ENCODE measurements at places on chromosomes 7 and 10.
A peak's percentile ranks its signal among the peaks of the same experiment; 100 is the strongest.

GRCh38 chr7:142647749-142648148 lies 101.5 kb upstream of the PRSS1 start:
- DNase-seq: no peak

DNA sequence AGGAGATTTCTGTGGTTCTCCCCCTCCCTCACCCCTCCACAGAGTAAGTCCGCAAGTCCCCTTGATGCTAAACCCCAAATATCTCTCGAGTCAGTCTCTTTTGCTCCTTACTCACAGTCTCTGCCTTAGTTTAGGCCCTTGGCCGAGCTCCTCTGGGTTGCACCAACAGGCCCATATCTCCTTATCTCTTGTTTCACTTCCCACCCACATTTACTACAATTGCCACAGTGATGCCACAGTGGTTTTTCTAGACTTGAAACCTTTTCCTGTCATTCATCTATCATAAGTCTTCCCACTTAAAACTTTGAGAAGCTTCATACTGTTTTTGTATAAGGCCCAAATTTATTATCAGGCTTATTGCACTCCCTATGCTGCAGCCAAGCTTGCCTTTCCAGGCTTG lies 23.4 kb upstream of the NME8 start:
- DNase-seq: no peak

- DNase-seq: peak; percentile 16
Measured at GRCh38 chr7:123070702-123071286, 75.3 kb upstream of the TAS2R16 start.

DNA sequence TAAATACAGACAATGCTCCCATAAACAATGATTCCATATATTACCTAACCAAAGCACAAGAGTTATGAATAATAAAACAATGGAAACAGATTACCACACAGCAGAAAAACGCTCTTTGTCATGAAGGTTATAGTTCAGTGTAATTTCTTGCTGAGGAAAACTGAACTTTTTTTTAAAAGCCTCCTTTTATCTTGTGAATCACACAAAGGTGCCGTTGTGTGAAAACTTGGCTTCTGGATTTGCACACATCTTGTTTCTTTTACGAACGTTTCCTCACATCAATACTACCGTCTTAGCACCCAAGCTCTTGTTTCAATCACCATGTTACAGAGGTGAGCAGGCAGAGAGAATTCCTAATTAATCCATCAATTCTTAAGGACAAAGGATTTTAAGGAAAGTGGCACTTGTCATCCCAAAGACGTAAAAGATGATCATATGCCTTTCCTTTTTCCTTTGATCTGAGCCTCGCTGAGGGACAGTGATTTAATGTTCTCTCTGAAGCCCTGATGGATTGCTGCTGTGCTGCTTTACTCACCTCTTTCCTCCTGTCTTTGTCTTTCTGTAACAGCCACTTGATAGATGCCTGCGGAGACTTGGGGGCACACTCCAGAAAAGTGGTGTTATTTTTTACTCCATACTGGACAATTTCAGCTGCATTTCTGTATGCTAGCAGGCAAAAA lies 110.1 kb downstream of the CD36 start:
- no peak for DNase-seq

- DNase-seq: no peak
Measured at GRCh38 chr7:139058943-139059342, 23.1 kb upstream of the ZC3HAV1L start.

DNA sequence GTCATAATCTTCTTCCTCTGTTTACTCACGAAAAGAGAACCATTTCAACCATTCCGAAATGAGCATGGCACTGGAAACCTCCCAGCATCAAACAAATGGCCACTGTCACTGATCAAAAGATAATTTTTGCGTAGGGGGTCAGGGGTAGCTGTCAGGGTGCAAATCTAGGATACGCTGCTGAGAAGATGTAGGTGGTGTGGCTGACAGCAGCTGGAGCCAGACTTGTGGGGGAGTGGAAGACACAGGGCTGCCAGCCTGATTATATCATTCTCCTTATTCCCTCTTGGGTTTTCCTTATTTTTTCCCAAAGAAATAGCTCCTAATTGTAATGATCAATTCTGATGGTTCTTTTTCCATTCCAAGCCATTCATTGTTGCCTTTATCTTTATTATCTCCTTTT lies 266.1 kb downstream of the SORCS1 start:
- no peak for DNase-seq

DNA sequence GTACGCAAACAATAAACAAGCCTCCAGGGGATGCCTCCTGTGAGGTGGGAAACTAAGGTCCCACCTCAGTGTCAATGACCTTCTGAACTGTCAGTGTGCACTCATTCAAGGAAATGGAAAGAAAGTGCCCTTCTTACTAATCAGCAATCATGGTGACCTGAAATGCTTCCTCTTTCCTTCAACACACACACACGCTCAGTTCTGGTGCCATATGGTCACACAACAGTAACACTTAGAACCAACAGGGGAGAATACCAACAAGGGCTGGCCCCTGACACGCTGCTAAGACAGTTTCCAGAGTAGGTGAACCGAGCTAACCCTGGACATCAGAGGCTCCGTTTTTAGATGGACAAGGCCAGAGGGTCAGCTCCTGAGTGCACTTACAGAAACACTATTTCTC lies 42.1 kb upstream of the EFCAB10 start:
- no peak for DNase-seq

DNA sequence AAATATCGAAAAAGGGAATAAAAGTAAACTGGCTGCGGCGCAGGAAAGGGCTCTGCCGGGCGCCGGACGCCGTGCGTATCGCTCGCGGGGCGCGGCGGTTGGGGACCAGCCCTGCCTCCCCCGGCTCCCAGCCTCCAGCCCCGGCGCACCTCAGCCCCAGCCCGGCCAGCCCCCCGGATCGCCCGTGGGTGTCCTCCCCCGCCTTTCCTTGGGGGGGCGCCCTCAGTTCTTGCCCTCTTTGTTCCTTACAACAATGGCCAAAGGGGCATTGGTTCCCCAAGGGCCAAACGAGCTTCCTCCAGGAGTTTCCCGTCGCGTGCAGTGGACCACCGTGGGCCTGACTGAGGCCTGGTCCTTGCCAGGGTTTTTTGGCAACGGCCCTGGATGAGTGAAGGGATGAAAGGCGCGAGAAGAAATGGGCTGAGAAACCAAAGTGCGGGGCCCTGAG lies 1.2 kb downstream of the MACROH2A2 start:
- DNase-seq: no peak

DNA sequence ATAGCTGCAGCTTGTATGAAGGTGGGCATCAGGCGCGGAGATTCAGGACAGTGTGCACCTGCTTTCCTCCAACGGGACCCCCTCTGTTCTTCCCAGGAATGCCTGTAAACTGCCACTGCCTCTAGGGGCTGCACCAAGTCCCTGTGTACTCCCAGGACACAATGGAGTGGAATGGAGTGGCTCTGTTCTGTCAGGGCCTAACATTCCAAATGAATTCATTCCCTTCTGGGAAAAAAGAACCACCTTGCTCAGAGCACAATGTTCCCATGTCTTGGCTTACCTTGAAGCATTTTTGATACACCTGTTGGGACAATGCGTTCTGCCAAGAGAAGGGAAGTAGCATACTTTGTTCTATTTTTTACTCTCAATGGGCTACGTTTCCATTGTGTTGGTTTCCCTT lies 339.4 kb downstream of the FRMD4A start:
- DNase-seq: no peak

GRCh38 chr10:3778692-3779157 lies 6.3 kb downstream of the KLF6 start:
- DNase-seq: no peak

GRCh38 chr10:106440355-106440754 lies 724.2 kb downstream of the SORCS1 start:
- no peak for DNase-seq

DNA sequence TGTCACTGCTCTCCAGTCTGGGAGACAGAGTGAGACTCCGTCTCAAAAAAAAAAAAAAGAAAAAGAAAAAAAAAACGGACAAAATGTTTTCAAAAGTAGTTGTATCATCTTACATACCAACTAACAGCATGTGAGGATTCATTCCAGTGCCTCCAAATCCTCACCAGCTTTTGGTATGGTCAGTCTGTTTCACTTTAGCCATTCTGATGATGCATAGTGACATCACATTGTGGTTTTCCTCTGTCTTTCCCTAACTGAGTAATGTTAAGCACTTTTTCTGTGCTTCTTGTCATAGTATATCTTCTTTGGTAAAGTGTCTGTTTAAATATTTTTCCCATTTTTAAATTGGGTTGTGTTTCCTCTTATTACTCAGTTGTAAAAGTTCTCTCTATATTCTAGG lies 251.4 kb upstream of the CTBP2 start:
- DNase-seq: no peak

DNA sequence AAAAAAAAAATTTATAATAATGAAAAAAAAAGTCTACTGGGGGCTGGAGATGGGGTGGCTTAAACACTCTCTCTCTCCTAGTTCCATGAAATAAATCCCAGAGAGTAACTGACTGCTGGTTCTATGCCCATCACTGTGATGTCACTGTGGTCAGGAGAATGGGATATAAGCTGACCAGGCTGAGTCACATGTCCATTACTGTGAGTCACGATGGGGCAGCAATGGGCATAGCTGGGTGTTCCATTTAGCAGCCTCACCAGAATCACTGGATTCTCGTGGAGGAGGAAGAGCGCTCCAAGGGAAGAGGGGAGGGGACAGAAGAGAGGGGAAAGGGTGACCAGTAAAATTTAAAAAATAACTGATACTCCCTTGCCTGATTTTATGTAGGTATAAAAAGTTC lies 37.1 kb downstream of the MASTL start:
- DNase-seq: no peak

- DNase-seq: no peak
Measured at GRCh38 chr10:12957081-12957480, 44.4 kb downstream of the CCDC3 start.

- no peak for DNase-seq
Measured at GRCh38 chr10:51687296-51687695, 12.1 kb downstream of the CSTF2T start.

DNA sequence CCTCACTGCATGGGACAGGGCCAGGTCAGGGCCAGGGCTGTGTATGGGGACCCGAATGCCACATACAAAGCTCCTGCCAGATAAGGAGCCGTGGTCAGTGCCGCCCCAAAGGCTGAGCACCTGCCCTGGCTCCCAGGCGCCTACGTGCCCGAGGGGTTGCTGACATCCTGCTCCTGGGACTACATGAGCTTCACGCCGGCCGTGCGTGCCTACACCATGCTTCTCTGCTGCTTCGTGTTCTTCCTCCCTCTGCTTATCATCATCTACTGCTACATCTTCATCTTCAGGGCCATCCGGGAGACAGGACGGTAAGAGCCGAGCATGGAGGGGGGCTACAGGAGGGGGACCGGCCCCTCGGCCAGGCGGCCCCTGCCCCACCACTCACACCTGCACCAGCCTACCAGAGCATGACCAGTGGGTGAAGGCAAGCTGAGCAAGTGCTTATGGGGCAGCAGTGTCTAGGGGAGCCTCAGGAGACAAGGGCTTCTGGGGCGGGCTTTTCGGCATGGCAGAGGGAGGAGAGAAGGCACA lies 4.9 kb downstream of the OPN4 start:
- no peak for DNase-seq
